Lower lobe of right lung (tissue), 2 donors: ENCODE measurements at places on chromosomes 2 and 18. TPM values are rescaled to one million over a fixed set of nuclear protein-coding genes. Genes with fewer than 3 reads are reported as not detected.

DNA sequence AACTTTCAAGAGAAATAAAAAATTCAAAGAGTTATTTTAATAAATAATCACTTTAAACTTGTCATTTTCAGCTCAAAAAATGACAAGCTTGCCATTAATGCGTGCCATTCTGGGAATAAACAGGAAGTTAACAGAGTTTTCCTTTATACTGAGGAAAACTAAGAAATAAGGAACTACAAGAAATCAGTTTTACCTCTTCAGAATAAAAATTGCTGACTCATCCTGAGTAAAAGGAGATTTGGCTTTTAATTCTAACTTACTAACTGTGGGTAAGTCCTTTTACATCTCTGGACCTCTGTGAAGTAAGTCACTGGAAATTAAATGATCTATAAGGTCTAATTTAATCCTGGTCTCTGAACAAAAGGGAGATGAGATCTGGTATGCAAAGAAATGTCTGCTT, 16.1 kb downstream of the CEBPZ start:
- DNase-seq: no peak

The SMC6 gene
- total RNA-seq: 15.0 TPM

The SLC11A1 gene
- 419 TPM for total RNA-seq

DNA sequence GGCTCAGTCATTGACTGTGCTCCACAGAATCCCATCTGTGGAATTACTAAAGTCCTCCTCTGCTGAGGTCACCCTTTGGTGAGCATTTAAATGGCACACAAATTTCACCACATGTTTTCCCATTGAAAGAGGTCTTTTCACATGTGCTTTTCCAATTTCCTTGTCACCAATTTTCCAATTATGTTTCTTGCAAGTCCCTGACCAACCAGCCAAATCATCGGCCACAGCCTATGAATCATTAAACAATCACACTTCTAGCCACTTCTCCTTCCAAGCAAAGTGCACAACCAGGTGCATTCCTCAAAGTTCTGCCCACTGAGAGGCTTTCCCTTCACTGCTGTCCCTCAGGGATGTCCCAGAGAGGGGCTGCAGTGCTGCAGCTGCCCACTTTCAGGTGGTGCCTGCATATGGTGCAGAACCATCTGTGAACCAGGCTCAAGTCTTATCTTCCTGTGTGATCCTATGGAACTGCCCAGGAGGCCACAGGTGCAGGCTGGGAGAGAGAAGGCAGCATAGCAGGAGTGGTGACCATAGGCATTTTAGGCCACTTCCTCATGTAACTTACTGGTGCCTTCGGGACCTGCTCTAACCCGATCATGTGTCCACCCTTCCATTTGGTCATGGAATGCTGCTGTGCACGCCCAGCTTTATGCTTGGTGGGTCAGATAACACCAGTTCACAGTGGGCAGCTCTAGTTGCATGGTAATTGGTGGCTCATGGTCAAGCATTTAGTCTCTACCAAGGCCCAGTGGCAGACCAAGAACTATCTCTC, 153.0 kb downstream of the SEPTIN10 start:
- DNase-seq: no peak

The SCYGR4 gene
- total RNA-seq: not detected

The INPP5D gene
- 32.0 TPM for total RNA-seq

GRCh38 chr2:120881981-120882788, 146.5 kb downstream of the GLI2 start:
- DNase-seq: peak; percentile 42

The TEKT4 gene
- total RNA-seq: 3.4 TPM

- no peak for DNase-seq
Observed at GRCh38 chr2:69798290-69798908, 31.1 kb upstream of the GMCL1 start.
